Ovary (tissue), 10 donors: ENCODE measurements at places on chromosomes 11 and 22. TPM values are rescaled to one million over a fixed set of nuclear protein-coding genes. Genes with fewer than 3 reads are reported as not detected.

DNA sequence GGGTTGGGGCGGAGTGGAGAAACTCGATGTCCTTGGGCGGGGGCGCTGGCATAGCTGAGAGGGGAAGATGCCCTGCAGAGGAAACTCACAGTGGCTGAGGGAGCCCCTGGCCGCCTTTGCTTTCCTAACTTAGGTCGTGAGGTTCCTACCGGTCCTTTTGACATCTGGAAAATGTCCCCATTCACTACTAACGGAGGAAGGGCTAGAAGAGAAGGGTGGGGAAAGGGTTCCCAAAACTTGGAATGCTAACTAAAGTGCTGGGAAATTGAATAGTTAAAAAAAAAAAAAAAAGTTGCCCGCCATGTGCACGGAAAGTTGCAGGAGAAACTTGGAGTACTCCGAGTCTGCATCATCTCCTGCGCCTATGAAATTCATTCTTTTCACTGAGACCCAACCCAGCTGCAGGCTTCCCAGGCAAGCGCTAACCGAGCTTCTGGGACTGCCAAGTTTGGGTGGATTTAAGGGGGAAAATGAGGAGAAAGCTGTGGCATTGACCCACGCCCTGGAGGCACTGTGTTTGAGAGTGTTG, 796 bp downstream of the TIMP3 start:
- H3K36me3 ChIP-seq = no peaks in the 10 kb centered on the region
- H3K27me3 ChIP-seq = no peaks in the 10 kb centered on the region
- peak overlapping the region; percentile 61 for H3K4me3 ChIP-seq
- H3K4me1 ChIP-seq = peaks cover 4% of the 10 kb centered on the region
- no peak for DNase-seq

DNA sequence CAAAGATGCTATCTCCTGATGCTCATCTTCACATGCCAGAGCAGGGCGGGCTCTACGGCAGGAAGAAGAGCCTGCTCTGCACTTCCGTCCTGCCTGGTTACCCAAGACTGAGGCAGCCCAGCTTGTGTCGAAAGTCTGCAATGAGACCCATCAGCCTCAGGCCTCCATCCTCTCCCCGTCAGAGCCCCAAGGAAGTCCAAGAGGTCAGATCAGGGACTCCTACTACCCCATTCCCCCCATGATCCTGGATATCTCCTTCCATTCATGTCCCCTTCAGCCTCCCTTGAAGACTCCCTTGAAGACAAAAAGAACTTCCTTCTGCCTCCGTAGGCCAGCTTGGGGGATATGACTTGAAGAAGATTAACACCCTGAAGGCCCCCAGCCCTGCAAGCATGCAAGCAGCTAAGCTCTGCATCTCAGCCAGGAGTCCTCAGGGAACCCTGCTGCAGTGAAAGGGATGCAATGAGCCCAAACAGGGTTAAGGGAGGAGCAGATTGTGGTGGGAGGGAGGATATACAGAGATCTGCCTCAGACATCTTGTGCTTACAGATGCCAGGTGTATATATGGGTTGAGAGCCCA, 85.6 kb downstream of the TRIM29 start:
- H3K36me3 ChIP-seq = no peaks in the 10 kb centered on the region
- no peak overlapping the region for H3K27ac ChIP-seq
- DNase-seq = no peak
- H3K27me3 ChIP-seq = no peaks in the 10 kb centered on the region
- no peak overlapping the region for H3K4me3 ChIP-seq
- no peaks in the 10 kb centered on the region for H3K4me1 ChIP-seq

GRCh38 chr11:71358122-71358728, 90.0 kb downstream of the DHCR7 start:
- DNase-seq = no peak
- no peaks in the 10 kb centered on the region for H3K36me3 ChIP-seq
- no peak overlapping the region for H3K4me3 ChIP-seq

- H3K4me1 ChIP-seq = no peaks in the 10 kb centered on the region
- no peak for DNase-seq
- H3K36me3 ChIP-seq = no peaks in the 10 kb centered on the region
Observed at GRCh38 chr11:42849362-42849761, 462.4 kb upstream of the API5 start.

- H3K27me3 ChIP-seq = no peaks in the 10 kb centered on the region
- peaks cover 10% of the 10 kb centered on the region for H3K4me1 ChIP-seq
- H3K4me3 ChIP-seq = no peak overlapping the region
- H3K27ac ChIP-seq = no peak overlapping the region
Observed at GRCh38 chr11:76805206-76805913, 22.2 kb downstream of the TSKU start.

DNA sequence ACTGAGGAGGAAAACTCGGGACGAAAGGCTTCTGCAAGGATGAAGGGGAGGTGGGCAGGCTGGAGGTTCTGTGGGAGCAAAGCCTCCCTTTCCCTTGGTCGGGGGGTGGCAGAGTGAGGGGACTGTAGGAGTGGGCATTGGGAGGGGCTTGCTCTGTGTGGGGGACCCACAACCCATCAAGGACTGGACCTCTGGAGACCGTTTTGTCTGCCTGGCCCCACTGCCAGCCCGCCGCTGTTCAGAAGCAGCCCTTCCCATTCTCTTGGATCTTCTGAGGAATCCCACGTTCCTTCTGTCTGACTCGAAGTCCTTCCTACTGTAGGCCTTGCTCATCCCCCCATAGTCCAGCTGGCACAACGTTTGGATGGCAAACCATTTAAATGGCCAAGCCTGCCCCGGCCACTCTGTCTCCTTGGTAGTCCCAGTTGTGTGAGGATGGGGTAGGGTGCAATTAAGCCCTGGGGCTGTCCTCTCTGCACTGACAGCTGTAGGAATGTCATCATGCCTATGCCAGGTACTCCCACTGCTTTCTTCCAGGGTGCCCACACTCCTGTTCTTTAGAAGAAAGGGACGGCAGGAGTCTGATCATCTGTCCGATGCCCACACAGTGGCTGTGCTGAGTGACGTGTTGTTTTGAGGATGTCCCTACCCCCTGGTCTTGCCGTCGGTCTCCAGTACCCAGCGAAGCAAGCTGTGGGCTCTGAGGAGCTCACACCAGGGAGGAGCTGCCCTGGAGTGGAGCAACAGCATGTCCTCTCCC, 17.0 kb upstream of the NECTIN1 start:
- no peaks in the 10 kb centered on the region for H3K36me3 ChIP-seq
- no peak overlapping the region for H3K4me3 ChIP-seq
- no peak for DNase-seq
- no peaks in the 10 kb centered on the region for H3K27me3 ChIP-seq
- H3K4me1 ChIP-seq = peaks cover 2% of the 10 kb centered on the region

GRCh38 chr11:1388763-1389102, 1.0 kb upstream of the BRSK2 start:
- H3K27me3 ChIP-seq = no peaks in the 10 kb centered on the region
- H3K4me1 ChIP-seq = peaks cover 1% of the 10 kb centered on the region

- peak overlapping the region; percentile 0 for H3K4me3 ChIP-seq
- peaks cover 2% of the 10 kb centered on the region for H3K4me1 ChIP-seq
- no peaks in the 10 kb centered on the region for H3K27me3 ChIP-seq
- no peak for DNase-seq
- H3K36me3 ChIP-seq = no peaks in the 10 kb centered on the region
Observed at GRCh38 chr11:86202013-86202336, 42.6 kb upstream of the EED start.

- H3K4me1 ChIP-seq = no peaks in the 10 kb centered on the region
- H3K4me3 ChIP-seq = no peak overlapping the region
Observed at GRCh38 chr22:44870021-44870420, 117.6 kb downstream of the ARHGAP8 start.

- no peaks in the 10 kb centered on the region for H3K36me3 ChIP-seq
- no peak overlapping the region for H3K4me3 ChIP-seq
- H3K4me1 ChIP-seq = no peaks in the 10 kb centered on the region
- no peak overlapping the region for H3K27ac ChIP-seq
- no peaks in the 10 kb centered on the region for H3K27me3 ChIP-seq
Observed at GRCh38 chr22:24120044-24120443, 61.2 kb upstream of the SUSD2 start.

- no peaks in the 10 kb centered on the region for H3K36me3 ChIP-seq
- no peaks in the 10 kb centered on the region for H3K27me3 ChIP-seq
- H3K4me1 ChIP-seq = no peaks in the 10 kb centered on the region
- DNase-seq = no peak
Observed at GRCh38 chr11:9850224-9850895, 186.5 kb downstream of the SWAP70 start.

DNA sequence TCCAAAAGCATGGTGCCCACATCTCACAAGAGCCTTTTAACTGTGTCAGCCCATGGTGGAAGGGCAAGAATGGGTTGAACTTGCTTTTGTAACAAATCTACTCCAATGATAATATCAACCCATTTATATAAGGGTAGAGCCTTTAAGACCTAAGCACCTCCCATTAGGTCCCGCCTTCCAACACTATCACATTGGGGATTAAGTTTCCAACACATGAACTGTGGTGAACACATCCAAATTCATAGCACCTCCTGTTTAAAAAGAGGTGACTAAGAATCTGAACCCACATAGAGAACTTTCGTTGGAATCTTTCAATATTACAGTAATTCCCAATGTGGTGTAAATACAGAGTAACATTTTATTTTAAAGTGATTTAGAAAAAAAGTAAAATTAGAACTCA, 9.2 kb upstream of the CNTF start:
- DNase-seq = no peak
- peaks cover 4% of the 10 kb centered on the region for H3K4me1 ChIP-seq
- no peaks in the 10 kb centered on the region for H3K36me3 ChIP-seq
- no peaks in the 10 kb centered on the region for H3K27me3 ChIP-seq
- H3K27ac ChIP-seq = no peak overlapping the region

Gene MS4A3
- not detected for total RNA-seq

Gene SHANK2
- 40.4 TPM for total RNA-seq

Gene MUS81
- 36.9 TPM for total RNA-seq

Gene DGKZ
- total RNA-seq = 18.8 TPM

Gene OR4A16
- not detected for total RNA-seq

Gene KCNQ1OT1
- 3.9 TPM for total RNA-seq

Gene BEST1
- 3.1 TPM for total RNA-seq

Gene SCN2B
- 1.3 TPM for total RNA-seq
